Naive thymus-derived CD4-positive, alpha-beta T cell (primary cell): ENCODE measurements at places on chromosomes 2 and 18. TPM values are rescaled to one million over a fixed set of nuclear protein-coding genes. Genes with fewer than 3 reads are reported as not detected.

DNA sequence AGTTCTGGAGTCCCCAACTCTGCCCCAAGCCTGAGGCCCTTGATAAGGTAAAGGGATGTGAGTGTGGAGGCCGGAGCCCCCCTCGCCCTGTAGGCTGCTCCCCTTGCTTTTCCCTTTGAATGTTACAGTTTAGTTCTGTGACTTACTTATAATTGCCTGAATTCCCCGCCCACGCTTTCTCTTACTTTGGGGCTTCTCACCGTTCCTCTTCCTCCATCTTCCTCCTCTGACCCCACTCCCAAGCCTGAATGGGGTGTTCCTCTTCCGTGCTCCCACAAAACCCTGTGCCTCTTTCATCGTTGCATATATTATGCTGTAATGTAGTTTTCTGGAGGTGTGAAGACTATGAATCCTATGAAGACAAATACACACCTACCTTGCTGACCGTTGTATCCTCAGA lies 15.0 kb upstream of the IL1RN start:
- peaks cover 19% of the 10 kb centered on the region for H3K4me1 ChIP-seq
- H3K27me3 ChIP-seq = no peaks in the 10 kb centered on the region
- H3K36me3 ChIP-seq = no peaks in the 10 kb centered on the region
- no peak overlapping the region for H3K27ac ChIP-seq
- no peak for DNase-seq

DNA sequence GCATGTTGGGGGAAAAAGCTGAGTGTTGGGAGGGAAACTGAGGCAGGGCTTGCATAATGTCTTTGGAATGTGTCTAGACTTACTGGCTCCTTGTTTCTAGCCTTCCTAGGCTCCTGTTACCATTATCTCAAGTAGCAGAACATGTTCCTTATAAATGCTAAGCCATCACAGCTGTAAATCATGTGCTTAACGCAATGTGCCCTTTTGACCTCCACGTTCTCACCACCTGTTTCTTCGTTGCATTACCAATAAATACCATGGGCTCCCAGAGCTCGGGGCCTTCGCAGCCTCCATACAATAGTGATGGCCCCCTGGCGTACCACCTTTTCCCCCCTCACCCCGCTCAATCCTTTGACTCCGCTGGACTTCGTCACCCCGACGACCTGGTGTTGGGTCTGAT lies 54.0 kb upstream of the CWC22 start:
- H3K27me3 ChIP-seq = no peaks in the 10 kb centered on the region
- no peak overlapping the region for H3K27ac ChIP-seq
- DNase-seq = no peak
- no peaks in the 10 kb centered on the region for H3K36me3 ChIP-seq

DNA sequence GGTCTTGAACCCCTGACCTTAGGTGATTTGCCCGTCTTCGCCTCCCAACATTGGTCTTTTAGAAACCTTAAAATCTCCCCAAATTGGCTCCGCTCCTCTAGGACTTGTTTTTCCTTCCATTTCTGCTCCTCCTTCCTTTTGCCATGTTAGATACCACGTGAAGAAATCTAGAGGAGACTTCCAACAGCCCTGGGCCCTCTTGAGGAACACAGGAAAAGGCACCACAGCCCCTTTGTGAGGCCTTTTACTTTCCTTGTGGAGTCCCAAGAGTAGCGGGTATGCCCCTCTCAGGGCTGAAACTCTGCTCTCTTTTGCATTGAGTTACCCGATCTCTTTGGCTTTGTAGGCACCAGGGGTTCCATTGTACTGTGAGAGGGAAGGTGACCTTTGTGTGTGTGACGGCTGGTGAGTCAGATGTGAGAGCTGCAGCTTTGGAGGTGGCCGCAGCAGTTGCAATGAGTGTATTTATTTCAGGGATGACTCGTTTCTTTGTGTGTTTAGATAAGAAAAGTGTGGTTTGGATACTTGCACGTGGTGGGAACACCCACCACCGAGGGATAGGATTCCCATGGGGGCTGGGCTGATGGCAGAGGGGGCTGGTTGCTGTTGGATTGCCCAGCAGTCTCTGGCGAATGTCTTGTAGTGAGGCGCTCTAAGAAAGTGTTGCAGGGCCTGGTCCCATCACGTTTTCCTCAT lies 218.4 kb upstream of the HS6ST1 start:
- no peaks in the 10 kb centered on the region for H3K36me3 ChIP-seq
- no peak overlapping the region for H3K27ac ChIP-seq
- no peaks in the 10 kb centered on the region for H3K4me1 ChIP-seq
- no peak for DNase-seq
- no peaks in the 10 kb centered on the region for H3K27me3 ChIP-seq

- no peak for DNase-seq
- H3K27ac ChIP-seq = no peak overlapping the region
- H3K27me3 ChIP-seq = no peaks in the 10 kb centered on the region
- no peaks in the 10 kb centered on the region for H3K36me3 ChIP-seq
- H3K4me3 ChIP-seq = no peak overlapping the region
Observed at GRCh38 chr2:58569475-58570185, 328.5 kb upstream of the FANCL start.

DNA sequence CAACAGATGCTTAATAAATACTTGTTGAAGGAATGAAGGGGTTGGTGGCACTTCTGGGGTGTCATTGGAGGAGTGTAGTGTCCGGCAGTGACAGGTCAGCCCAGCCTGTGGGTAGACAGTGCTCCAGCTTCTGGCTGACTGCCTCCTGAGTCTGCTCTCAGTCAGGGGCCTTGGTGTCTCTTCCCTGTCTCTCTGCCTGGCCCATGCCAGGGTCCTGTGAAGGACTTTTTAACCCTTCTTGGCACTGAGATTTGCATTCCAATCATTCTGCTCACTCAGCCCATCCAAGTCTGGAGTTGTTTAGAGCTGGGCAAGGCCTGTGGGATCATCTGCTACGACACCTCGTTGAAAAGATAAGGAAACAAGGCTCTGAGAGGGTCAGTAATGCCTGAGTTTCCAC lies 1.4 kb upstream of the KCNK3 start:
- no peak overlapping the region for H3K4me3 ChIP-seq
- H3K4me1 ChIP-seq = no peaks in the 10 kb centered on the region
- no peak overlapping the region for H3K27ac ChIP-seq
- no peak for DNase-seq
- peaks cover 23% of the 10 kb centered on the region for H3K27me3 ChIP-seq

DNA sequence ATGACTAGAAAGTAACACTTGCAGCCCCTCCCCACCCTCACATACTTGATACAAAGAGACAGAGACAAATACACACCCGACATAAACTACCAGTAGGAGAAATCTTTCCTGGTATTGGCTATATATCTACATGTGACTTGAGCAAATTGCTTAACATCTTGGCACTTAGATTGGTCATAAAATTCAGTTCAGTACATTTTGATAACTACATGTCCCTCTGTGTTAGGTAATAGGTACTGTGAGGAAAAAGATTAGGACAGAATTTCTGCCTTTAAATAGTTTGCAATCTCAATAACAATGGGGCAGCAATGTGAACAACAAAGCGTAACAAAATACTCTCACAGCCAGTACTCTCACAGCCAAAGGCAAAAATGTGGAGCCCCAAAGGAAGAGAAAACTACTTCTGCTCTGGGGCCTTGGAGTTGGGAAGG lies 670.0 kb upstream of the ACVR2A start:
- H3K27ac ChIP-seq = no peak overlapping the region
- no peaks in the 10 kb centered on the region for H3K36me3 ChIP-seq
- no peak for DNase-seq
- H3K4me1 ChIP-seq = no peaks in the 10 kb centered on the region
- H3K27me3 ChIP-seq = no peaks in the 10 kb centered on the region

DNA sequence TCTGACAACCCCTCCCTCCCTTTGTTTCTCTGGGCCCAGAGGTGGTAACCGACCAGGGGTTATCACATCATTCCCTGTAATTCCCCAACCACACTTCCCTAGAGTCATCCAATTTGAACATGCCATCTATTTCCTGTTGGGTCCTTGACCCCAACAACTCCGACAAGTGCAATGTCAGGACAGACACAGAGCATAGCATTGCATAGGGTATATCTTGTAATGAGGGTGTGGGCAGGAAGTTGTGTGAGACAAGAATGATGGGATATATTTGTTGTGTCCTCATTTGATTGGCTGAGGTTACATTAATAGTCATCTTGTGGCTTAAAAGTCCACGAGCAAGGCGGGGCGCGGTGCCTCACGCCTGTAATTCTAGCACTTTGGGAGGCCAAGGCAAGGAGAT lies 33.4 kb upstream of the CNOT11 start:
- H3K27me3 ChIP-seq = no peaks in the 10 kb centered on the region
- no peaks in the 10 kb centered on the region for H3K36me3 ChIP-seq
- H3K4me3 ChIP-seq = no peak overlapping the region
- no peak for DNase-seq
- H3K4me1 ChIP-seq = peaks cover 10% of the 10 kb centered on the region

- peaks cover 6% of the 10 kb centered on the region for H3K27me3 ChIP-seq
- H3K4me1 ChIP-seq = peaks cover 23% of the 10 kb centered on the region
- no peaks in the 10 kb centered on the region for H3K36me3 ChIP-seq
- no peak within 1 kb of the TSS for H3K27ac ChIP-seq
Observed at GRCh38 chr2:27262379-27263286, at the start of gene SLC30A3. Gene SLC30A3 (minus strand): TSS chr2:27263047. CDS start chr2:27262906, 141 bp downstream.

DNA sequence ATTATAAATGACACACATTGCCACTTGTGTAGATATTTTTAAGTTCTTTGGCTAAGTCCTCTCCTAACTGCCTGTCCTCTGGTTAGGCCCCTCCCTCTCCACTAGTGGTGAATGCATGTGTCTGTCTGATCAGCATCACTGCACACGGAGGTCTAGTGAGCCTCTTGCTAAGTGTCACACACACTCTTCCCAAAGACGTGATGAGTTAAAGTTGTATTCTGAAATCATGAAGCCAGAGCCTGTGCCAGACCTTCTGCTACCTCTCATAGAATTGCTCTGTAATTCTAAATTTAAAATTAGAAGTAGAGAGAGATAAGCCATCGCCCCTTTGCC lies 41.3 kb downstream of the RALB start:
- H3K36me3 ChIP-seq = peaks cover 36% of the 10 kb centered on the region
- no peaks in the 10 kb centered on the region for H3K4me1 ChIP-seq
- no peak overlapping the region for H3K4me3 ChIP-seq
- DNase-seq = no peak
- H3K27ac ChIP-seq = no peak overlapping the region

DNA sequence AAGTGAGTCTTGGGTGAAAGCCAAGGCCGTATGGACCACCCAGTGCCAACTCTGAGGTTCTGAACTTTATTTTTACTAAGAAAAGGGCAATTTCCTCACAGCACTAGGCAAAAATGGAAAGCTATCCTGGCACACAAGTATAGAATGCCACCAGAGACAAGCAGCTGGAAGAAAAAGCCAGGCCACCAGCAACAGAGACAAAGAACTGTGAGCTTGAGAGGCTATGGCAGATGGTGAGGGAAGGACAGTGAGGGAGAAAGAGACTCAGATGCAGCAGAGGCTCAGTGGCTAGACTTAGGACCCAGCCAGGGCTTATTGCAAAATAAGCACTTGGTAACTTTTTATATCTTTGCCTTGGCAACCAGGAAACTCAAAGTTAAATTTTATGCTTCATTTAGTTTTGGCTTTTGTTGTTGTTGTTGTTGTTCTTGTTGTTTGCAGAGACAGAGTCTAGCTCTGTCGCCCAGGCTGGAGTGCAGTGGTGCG lies 78.0 kb upstream of the BZW1 start:
- H3K27ac ChIP-seq = no peak overlapping the region
- no peak for DNase-seq
- H3K27me3 ChIP-seq = no peaks in the 10 kb centered on the region
- no peaks in the 10 kb centered on the region for H3K4me1 ChIP-seq

Gene SIGLEC15
- total RNA-seq = not detected in 2 replicates

Gene LRATD1
- total RNA-seq = not detected

Gene SIX2
- total RNA-seq = not detected in 2 replicates

Gene CCDC74A
- 2.4 and 3.1 TPM in 2 replicates for total RNA-seq

Gene CEP192
- total RNA-seq = 30.9 TPM
